ENCODE measurements at places on chromosomes 7 and 10. TPM values are rescaled to one million over a fixed set of nuclear protein-coding genes. Genes with fewer than 3 reads are reported as not detected.

The CACNA2D1 gene
- 31.5 TPM for total RNA-seq

The SLC13A4 gene
- total RNA-seq = 0.12 TPM

The DGKI gene
- total RNA-seq = 4.4 TPM

The SPAM1 gene
- not detected for total RNA-seq

DNA sequence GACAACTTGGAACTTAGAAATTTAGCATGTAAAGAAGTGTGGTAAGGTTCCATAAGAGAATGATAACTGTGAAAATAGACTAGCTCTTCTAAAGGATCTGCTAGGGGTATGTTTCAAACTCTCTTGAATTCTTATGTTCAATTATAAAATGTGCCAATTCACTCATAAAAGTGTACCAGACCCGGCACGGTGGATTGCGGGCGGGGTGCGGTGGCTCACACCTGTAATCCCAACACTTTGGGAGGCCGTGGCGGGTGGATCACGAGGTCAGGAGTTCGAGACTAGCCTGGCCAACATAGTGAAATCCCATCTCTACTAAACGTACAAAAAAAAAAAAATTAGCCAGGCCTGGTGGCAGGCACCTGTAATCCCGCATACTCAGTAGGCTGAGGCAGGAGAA, 105.4 kb upstream of the CAV2 start:
- H3K4me1 ChIP-seq = no peaks in the 10 kb centered on the region
- no peak for DNase-seq
- no peaks in the 10 kb centered on the region for H3K36me3 ChIP-seq
- H3K27me3 ChIP-seq = no peaks in the 10 kb centered on the region
- H3K27ac ChIP-seq = peak overlapping the region; percentile 25

DNA sequence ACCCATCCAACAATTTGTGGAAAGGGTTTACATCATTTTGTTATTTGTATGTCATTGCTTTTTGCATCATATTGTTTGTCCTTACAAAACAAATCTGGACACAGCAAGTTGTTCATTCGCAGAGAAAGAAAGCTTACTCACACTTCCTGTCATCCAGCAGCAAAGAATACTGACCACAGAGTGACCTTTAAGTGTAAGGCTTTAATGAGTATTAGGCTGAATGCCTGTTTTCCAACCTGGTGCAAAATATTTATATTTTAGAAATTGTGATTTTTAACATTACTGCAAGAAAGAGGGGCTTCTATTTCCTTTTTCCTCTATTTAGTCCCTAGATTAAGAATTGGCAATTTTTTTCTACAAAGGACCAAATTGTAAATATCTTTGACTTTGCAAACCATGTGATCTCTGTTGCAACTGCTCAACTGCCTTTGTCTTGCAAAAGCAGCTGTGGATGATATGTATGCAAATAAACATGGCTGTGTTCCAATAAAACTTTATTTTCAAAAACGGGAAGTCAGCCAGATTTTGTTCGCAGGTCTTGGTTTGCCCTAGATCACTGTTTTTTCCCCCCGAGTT, 27.8 kb upstream of the ITGB1 start:
- H3K4me3 ChIP-seq = no peak overlapping the region
- no peak overlapping the region for H3K27ac ChIP-seq
- no peak for DNase-seq
- H3K36me3 ChIP-seq = no peaks in the 10 kb centered on the region

DNA sequence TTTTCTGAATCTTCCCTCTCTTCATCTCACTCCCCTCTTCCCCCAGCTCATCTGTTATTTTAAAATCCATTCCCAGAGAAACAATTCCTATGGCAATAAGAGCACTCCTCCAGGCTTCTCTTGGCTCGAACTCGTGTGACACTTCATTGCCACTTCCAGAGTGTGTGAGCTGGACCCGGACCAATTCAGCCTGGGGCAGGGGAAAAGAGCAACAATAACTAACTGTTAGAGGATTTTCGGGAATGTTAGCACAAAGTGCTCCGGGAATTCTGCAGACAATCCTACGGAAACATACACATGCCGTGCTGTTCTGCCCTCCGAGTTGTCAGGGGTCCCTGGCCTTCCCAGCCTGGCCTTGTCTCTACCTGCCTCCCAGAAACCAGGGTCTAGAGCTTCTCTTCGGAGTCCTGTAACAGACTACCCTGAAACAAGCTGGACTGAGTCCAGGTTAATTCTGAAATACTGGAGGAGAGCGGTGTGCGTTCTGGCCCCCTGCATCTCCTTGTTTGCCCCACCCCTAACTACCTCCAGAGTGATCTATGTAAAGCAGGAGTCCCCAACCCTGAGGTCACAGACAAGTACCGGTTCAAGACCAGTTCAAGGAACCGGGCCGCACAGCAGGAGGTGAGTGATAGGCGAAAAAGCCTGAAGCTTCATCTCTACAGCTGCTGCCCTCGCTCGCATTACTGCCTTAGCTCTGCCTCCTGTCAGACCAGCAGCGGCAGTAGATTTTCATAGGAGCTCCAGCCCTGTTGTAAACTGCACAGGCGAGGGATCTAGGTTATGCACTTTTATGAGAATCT, 11.3 kb downstream of the COL26A1 start:
- H3K27me3 ChIP-seq = no peaks in the 10 kb centered on the region
- no peaks in the 10 kb centered on the region for H3K36me3 ChIP-seq
- no peak overlapping the region for H3K4me3 ChIP-seq
- no peak for DNase-seq
- H3K27ac ChIP-seq = no peak overlapping the region
- no peaks in the 10 kb centered on the region for H3K4me1 ChIP-seq

- no peak overlapping the region for H3K27ac ChIP-seq
- no peak for DNase-seq
- no peak overlapping the region for H3K4me3 ChIP-seq
- H3K27me3 ChIP-seq = no peaks in the 10 kb centered on the region
- H3K36me3 ChIP-seq = no peaks in the 10 kb centered on the region
- no peaks in the 10 kb centered on the region for H3K4me1 ChIP-seq
Observed at GRCh38 chr10:122347170-122347841, 27.2 kb upstream of the PLEKHA1 start.

GRCh38 chr7:4629287-4629895, 52.7 kb upstream of the FOXK1 start:
- no peak for DNase-seq
- no peaks in the 10 kb centered on the region for H3K27me3 ChIP-seq
- no peaks in the 10 kb centered on the region for H3K36me3 ChIP-seq
- no peaks in the 10 kb centered on the region for H3K4me1 ChIP-seq

DNA sequence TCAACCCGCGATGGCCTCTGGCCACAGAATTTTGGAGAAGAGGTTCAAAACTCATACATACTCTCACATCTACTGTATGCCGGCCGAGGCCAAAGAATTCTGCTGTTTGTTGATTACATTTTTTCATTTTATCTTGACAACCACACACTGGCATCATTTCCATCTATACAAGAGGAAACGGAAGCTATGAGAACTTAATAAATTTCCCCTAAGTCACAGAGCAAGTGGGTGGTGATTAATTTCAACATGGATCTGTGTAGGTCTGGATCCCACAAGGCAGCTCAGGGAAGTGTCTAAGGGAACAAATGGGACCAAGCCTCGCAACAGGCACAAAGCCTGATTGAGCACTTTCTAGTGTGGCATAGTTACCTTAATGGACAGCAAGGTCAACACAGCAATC, 18.0 kb downstream of the ELMO1 start:
- no peak overlapping the region for H3K4me3 ChIP-seq
- no peak for DNase-seq
- H3K4me1 ChIP-seq = no peaks in the 10 kb centered on the region
- no peaks in the 10 kb centered on the region for H3K27me3 ChIP-seq

DNA sequence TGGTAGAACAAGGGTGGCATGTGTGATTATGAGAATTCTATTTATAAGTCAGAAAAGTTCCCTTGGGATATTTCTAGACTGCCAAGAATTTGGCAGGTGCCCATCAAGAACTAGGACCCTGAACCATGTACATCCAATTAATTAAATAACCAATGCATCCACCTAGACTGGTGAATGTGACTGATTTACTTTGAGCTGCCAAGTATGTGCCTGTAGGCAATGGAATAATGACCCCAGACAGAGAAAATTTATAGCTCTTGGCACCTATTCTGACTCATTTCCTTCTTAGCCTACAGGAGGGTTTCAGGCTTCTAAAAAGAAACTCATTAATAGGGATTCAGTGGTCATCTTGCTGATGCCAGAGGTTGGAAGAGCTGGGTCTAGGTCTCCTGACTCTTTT, 54.9 kb downstream of the KCNH2 start:
- no peak overlapping the region for H3K27ac ChIP-seq
- no peak overlapping the region for H3K4me3 ChIP-seq
- H3K36me3 ChIP-seq = no peaks in the 10 kb centered on the region
- H3K27me3 ChIP-seq = no peaks in the 10 kb centered on the region

GRCh38 chr7:139619367-139619657, 95.8 kb downstream of the CLEC2L start:
- H3K4me3 ChIP-seq = no peak overlapping the region
- peaks cover 64% of the 10 kb centered on the region for H3K36me3 ChIP-seq
- H3K27ac ChIP-seq = no peak overlapping the region
- H3K27me3 ChIP-seq = no peaks in the 10 kb centered on the region
- no peak for DNase-seq

GRCh38 chr10:116673866-116674265, 53.1 kb downstream of the PNLIPRP2 start:
- H3K27me3 ChIP-seq = no peaks in the 10 kb centered on the region
- no peak overlapping the region for H3K27ac ChIP-seq
- no peak overlapping the region for H3K4me3 ChIP-seq

DNA sequence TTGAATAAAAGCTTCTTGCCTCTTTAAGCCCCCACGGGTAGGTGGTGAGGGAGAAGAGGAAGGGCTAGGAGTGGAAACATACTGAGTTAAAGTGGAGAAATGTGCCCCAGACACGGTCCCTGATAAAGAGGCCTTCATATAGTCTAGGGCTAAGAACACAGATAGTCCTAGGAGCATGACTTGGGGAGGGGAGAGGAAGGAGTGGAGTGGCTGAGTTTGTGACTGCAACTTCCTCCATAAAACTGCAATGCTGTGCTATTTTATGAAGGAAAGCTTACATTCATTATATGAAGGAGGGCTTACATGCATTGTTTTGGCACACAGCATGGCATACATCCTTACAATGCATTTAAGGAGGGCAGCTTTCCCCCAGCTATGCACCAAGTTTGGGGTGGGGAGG, 1129.4 kb upstream of the LRRTM3 start:
- no peak overlapping the region for H3K4me3 ChIP-seq
- H3K27me3 ChIP-seq = no peaks in the 10 kb centered on the region
- DNase-seq = no peak
- no peaks in the 10 kb centered on the region for H3K36me3 ChIP-seq
- no peak overlapping the region for H3K27ac ChIP-seq
- H3K4me1 ChIP-seq = no peaks in the 10 kb centered on the region

- no peaks in the 10 kb centered on the region for H3K36me3 ChIP-seq
- H3K4me3 ChIP-seq = no peak overlapping the region
- H3K4me1 ChIP-seq = peaks cover 18% of the 10 kb centered on the region
- DNase-seq = no peak
Observed at GRCh38 chr10:132444877-132445351, 47.9 kb downstream of the PWWP2B start.

GRCh38 chr7:10723832-10724231, 249.8 kb upstream of the PHF14 start:
- H3K4me1 ChIP-seq = no peaks in the 10 kb centered on the region
- H3K27me3 ChIP-seq = no peaks in the 10 kb centered on the region
- H3K36me3 ChIP-seq = no peaks in the 10 kb centered on the region
- no peak overlapping the region for H3K4me3 ChIP-seq
- DNase-seq = no peak

- no peak overlapping the region for H3K4me3 ChIP-seq
- no peaks in the 10 kb centered on the region for H3K27me3 ChIP-seq
- no peak overlapping the region for H3K27ac ChIP-seq
- H3K36me3 ChIP-seq = no peaks in the 10 kb centered on the region
Observed at GRCh38 chr10:78470267-78471103, 436.8 kb downstream of the RPS24 start.
